Nucleus accumbens (tissue), 56 donors: ENCODE measurements at places on chromosomes 5 and 9.
A peak's percentile ranks its signal among the peaks of the same experiment; 100 is the strongest.

GRCh38 chr9:81492710-81493447 is 196.5 kb downstream of the TLE1 start:
- DNase-seq = no peak

- DNase-seq = no peak
These were observed 555 bp downstream of the CFAP95 start for GRCh38 chr9:69820955-69821788.

GRCh38 chr5:177368869-177369644 is 11.3 kb downstream of the RGS14 start:
- DNase-seq = no peak

- no peak for DNase-seq
These were observed 132.7 kb downstream of the COL23A1 start for GRCh38 chr5:178457471-178457870.

- DNase-seq = no peak
These were observed 65.9 kb downstream of the GARNL3 start for GRCh38 chr9:127330501-127330900.

GRCh38 chr5:142618130-142618523 is 67.8 kb downstream of the FGF1 start:
- DNase-seq = no peak

DNA sequence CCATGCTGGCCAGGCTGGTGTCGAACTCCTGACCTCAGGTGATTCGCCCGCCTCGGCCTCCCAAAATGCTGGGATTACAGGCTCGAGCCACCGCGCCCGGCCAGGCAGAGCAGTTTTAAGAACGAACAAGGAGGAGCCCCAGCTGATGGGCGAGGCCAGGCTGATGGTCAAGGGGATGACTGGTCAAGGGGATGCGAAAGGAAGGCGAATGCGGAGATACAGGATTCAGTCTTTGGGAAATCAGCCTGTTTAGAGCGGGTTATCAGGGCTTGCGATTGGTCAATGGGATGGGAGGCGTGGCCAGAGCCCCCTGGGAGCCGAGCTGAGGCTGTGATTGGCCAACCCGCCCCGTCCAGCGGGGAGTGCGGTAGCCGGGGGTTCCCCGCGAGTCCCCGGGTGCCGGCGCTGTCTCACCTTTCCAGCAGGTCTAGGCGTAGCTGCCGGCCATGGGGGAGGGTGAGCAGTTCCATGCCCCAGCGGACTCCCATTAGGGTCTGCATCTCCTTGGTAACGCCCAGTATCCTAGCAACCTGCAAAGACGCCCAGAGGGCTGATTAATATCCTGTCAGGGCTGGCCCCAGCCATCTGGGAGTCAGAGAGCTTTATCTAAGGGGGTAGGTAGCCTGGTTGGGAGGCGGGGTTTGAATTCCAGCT is 7.5 kb upstream of the TOR2A start:
- peak; percentile 23 for DNase-seq

- no peak for DNase-seq
These were observed 54.1 kb downstream of the ARHGEF37 start for GRCh38 chr5:149635394-149635793.

- no peak for DNase-seq
These were observed 43.5 kb downstream of the SLC12A7 start for GRCh38 chr5:1068204-1068894.

DNA sequence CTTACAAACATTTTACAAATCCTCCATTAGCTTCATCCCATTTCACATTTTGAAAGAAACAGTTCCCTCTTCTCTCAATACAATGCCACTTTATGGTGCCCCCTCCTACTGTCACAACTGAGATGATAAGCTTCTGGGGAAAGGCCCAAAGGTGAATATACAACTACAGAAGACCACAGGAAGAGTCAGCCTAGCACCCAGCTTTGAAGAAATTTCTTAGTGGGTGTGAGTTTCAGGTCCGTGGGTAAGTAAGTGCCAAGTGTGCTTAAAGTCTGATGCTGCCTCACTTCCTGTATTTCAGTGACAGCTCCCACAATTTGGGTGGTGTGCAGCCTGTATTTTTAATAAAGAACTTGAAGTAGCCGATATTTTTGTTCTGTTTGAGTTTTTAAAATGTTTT is 68.1 kb downstream of the ARHGEF28 start:
- DNase-seq = no peak

GRCh38 chr5:44574678-44575077 is 185.5 kb upstream of the FGF10 start:
- DNase-seq = no peak

DNA sequence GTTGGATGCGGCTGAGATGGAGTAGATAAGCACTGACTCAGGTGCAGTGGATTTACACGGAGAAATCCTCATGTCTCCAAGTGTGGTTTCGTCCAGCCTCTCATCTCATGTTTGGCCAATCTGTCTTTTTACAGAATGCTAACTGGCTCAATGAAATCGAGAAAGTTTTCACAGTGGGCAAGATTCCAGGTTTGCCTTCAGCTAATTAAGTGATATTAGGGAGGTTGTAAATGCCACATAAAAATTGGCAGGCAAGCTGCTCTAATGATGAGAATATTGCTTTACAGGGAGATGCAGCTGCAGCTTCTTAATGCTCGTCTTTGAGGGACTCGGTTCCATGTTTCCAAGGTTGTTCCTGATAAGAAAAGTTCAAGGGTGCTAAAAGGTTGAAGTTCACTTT is 23.7 kb downstream of the BARHL1 start:
- no peak for DNase-seq

DNA sequence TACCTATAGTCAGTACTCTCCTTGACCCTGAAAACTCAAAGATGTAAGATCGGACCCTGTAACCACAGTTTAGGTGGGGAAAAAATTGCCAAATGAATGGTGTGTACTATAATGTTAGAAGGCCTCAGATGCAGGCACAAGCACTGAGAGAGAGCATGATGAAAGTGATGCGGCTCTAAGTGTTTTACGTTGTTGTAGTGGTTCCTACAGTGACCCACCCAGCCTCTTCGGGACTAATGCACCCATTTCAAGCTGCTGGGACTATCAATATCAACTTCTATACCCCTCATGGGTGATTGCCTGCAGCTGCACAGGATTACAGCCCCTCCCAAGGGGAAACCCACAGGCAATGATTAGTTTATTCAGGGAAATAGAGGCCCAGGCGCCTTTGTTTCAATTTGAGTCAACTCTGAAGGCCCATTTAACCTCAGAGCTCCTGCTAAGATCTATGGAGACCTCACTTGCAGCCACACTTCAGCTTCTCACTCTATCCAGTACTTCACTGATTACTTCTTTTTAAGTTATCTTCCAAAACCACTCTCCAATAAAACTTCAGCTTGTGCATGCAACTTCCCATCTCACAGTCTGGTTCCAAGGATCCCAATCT is 340.7 kb downstream of the NR2F1-AS1 start:
- no peak for DNase-seq

DNA sequence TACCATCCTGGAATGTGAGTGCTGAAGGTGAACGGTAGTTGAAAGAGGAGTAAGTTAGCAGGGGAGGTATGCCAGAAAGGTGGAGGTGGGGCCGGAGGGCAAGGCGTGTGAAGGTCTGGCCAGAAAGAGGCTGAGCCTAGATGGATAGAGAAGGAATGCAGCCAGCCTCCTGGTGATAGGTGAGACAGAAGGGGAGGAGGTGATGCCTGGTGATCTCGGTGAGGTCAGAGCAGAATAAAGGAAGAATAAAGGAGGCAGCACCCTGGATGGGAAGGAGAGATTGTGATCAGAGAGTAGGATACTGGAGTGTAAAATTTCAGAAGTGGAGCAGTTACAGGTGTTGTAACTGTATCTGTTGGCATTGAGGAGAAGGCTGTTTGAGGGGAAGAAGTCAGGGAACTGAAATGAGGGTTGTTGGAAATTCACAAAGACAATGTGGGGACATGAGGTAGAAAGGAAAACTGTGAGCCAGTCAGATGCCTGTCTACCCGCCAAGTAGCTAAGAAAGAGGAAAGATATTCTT is 2.0 kb downstream of the GNG10 start:
- no peak for DNase-seq

DNA sequence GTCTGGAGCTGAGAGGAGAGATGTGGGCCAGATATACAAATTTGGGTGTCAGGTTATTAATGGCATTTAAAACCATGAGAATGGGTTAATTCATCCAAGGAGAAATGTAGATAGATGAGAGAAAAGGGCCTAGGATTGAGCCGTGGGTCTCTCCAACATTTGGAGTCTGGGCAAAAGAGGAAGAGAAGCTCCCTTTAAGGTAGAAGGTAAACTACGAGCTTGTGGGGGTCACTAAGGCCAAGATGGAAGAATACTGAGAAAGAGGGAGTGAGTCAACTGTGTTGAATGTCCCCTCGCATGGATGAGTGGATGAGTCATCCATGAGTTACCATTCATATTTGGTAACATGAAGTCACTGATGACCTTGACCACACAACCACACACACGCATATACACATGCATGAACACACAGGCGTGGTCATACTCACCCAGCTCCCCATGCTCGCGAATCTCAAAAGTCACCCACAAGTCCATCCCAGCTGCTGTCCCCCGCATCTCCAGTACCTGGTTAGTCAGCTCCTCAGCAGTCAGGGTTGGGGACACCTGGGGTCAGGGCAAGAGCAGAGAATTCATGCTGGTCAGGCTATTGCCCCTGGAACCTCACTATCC is 6.8 kb upstream of the FCHSD1 start:
- no peak for DNase-seq

GRCh38 chr5:63022403-63022802 is 443.8 kb downstream of the LRRC70 start:
- no peak for DNase-seq

- DNase-seq = no peak
These were observed 667.4 kb upstream of the WWC1 start for GRCh38 chr5:167624053-167624452.

GRCh38 chr5:148833122-148833521 is 6.7 kb downstream of the ADRB2 start:
- no peak for DNase-seq

DNA sequence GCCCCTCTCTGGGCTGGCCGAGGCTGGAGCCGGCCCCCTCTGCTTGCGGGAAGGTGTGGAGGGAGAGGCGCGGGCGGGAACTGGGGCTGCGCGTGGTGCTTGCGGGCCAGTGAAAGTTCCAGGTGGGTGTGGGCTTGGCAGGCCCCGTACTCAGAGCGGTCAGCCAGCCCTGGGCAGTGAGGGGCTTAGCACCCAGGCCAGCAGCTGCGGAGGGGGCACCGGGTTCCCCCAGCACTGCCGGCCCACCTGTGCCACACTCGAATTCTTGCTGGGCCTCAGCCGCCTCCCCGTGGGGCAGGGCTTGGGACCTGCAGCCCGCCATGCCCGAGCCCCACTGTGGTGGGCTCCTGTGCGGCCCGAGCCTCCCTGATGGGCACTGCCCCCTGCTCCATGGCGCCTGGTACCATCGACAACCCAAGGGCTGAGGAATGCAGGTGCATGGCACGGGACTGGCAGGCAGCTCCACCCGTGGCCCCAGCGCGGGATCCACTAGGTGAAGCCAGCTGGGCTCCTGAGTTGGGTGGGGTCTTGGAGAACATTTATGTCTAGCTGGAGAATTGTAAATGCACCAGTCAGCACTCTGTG is 27.9 kb upstream of the CLINT1 start:
- DNase-seq = no peak

- DNase-seq = no peak
These were observed 92.8 kb upstream of the RAD23B start for GRCh38 chr9:107190061-107190935.

DNA sequence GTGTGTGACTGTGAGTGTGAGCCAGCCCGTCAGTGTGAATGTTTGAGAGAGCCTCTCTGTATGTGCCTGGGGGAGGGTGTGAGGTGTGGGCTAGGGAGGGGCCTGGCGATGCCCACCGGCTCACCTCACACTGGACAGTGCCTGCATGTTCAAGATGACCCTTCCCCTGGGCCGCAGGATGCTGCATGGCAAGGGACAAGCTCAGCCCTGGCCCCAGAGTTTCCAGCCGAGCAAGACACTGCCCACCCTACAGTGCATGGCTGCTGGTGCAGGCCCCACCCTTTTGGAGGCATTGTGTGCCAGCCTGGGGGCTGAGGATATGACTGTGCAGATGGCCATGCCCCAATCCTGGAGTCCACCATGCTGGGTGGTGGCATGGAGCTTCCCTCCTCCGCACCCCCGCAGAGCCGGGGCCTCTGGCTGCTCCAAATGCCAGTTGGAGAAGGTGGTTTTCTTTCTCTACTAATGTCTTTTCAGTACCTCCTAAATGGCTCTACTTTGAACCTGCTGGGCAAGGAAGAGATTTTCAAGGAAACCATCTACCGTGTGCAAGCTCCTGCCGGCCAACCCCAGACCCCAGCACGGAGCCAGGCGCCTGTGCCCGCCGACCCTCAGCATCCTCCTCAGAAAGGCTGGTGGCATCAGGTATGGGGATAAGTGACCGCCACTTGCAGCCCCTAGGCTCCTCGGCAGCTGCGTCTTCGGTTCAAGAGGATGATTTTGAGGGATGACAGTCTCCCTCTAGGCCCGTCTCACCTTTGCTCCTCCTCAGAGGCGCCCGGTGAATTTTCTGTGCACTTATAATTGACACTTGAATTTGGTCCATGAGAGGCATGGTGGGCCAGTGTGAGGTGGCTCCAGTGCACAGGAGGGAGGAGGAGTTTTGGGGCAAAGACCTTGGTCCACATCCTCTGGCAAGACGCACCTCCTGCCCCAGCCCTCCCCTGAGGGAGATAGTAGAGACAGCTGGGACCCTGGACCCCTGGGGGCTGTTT is 27.7 kb downstream of the FGD3 start:
- no peak for DNase-seq

GRCh38 chr9:13411791-13412190 is 132.3 kb upstream of the MPDZ start:
- no peak for DNase-seq

GRCh38 chr9:135365013-135365768 is 114.4 kb upstream of the PPP1R26 start:
- DNase-seq = no peak

DNA sequence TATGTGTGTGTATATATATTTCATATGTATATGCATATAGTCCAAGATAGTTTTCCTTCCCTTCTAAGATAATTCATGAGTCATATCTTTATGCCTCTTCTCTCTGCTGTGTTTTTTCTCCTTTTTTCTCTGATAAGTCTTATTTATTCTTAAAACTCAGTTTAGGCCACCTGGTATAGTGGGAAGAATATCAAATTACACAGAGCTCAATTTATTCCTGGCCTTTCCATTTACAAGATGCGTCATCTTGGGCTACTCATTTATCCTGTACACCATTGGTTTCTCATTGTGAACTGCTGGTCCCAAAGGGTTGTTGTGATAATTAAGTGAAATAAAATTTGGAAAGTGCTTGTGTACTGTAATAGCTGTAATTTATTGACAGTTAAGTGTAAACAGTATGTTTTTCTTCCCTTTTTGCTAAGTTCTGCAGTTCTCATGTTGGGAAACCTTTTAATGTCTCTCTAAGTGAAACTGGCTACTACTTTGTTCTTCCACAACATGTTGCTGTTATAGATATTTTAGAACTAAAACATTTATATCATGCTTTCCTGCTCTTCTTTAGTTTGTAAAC is 19.4 kb downstream of the CCDC171 start:
- no peak for DNase-seq

GRCh38 chr9:89342948-89343347 is 24.6 kb downstream of the SECISBP2 start:
- no peak for DNase-seq

DNA sequence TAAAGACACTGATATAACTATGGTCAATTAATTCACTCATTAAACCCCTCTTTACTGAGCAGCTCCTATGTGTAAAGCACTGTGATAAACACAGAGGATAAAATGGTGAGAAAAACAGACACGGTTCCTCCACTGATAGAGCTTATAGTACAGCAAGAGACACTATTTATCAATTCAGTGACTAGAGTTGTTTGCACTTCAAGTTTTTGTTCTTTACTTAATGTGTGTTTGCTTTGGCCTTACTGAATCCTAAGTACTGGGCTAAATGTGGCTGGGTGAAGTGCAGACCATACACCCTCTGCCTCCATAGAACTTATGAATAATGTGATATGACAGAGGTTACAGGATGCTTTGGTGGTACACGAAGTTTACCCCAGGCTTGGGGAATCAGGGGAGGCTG is 80.1 kb upstream of the ITGA1 start:
- DNase-seq = no peak
